ENCODE measurements at places on chromosomes 6 and 20.

- H3K27ac ChIP-seq = no peak overlapping the region
- DNase-seq = no peak
- no peak overlapping the region for H3K4me3 ChIP-seq
Observed at GRCh38 chr6:47247227-47247797, 62.4 kb downstream of the TNFRSF21 start.

DNA sequence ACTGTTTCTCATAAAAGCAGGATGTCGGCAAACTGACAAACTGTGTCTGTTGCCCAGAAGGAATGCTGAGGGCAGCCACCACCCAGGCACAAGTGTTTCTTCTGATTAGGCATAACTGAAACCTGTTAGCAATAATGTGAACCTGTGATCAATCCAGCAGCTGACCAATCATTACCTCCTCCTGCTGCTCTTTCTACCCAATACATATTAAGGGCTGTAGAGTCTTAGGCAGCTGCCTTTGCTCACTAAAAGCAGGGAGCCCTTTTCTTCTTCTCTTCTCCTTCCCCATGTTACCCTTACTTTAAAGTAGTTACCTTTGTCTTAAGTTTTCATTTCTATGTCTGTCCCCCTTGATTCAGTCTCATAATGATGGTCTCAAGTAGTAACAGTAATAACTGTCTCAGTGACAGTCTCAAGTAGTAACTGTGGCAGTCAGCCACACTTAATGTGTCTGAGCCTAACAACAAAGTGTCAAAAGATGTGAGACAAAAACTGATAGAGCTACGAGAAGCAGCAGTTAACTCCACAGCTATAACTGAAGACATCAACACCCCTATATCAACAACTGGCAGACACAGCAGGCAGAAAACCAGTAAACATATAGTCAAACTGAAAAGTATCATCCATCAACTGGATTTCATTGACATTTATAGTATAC lies 37.0 kb downstream of the RANBP9 start:
- peaks cover 31% of the 10 kb centered on the region for H3K4me1 ChIP-seq
- DNase-seq = no peak
- no peak overlapping the region for H3K27ac ChIP-seq
- peaks cover 38% of the 10 kb centered on the region for H3K36me3 ChIP-seq

- H3K4me3 ChIP-seq = no peak overlapping the region
- no peaks in the 10 kb centered on the region for H3K36me3 ChIP-seq
- no peaks in the 10 kb centered on the region for H3K4me1 ChIP-seq
- H3K27me3 ChIP-seq = no peaks in the 10 kb centered on the region
- no peak overlapping the region for H3K27ac ChIP-seq
- DNase-seq = no peak
Observed at GRCh38 chr6:139994998-139995397, 620.5 kb upstream of the CITED2 start.

GRCh38 chr6:106250953-106251352 lies 74.6 kb downstream of the ATG5 start:
- peaks cover 6% of the 10 kb centered on the region for H3K4me1 ChIP-seq
- H3K36me3 ChIP-seq = peaks cover 9% of the 10 kb centered on the region
- no peaks in the 10 kb centered on the region for H3K27me3 ChIP-seq
- no peak for DNase-seq

- H3K36me3 ChIP-seq = no peaks in the 10 kb centered on the region
- no peak for DNase-seq
- no peak overlapping the region for H3K27ac ChIP-seq
- H3K4me1 ChIP-seq = peaks cover 4% of the 10 kb centered on the region
- peaks cover 4% of the 10 kb centered on the region for H3K27me3 ChIP-seq
- H3K4me3 ChIP-seq = no peak overlapping the region
Observed at GRCh38 chr6:11659757-11660156, 118.8 kb downstream of the ADTRP start.

GRCh38 chr6:160030103-160030502 lies 61.2 kb downstream of the IGF2R start:
- no peaks in the 10 kb centered on the region for H3K27me3 ChIP-seq
- no peak overlapping the region for H3K27ac ChIP-seq
- no peak overlapping the region for H3K4me3 ChIP-seq
- peaks cover 20% of the 10 kb centered on the region for H3K4me1 ChIP-seq
- peaks cover 70% of the 10 kb centered on the region for H3K36me3 ChIP-seq

DNA sequence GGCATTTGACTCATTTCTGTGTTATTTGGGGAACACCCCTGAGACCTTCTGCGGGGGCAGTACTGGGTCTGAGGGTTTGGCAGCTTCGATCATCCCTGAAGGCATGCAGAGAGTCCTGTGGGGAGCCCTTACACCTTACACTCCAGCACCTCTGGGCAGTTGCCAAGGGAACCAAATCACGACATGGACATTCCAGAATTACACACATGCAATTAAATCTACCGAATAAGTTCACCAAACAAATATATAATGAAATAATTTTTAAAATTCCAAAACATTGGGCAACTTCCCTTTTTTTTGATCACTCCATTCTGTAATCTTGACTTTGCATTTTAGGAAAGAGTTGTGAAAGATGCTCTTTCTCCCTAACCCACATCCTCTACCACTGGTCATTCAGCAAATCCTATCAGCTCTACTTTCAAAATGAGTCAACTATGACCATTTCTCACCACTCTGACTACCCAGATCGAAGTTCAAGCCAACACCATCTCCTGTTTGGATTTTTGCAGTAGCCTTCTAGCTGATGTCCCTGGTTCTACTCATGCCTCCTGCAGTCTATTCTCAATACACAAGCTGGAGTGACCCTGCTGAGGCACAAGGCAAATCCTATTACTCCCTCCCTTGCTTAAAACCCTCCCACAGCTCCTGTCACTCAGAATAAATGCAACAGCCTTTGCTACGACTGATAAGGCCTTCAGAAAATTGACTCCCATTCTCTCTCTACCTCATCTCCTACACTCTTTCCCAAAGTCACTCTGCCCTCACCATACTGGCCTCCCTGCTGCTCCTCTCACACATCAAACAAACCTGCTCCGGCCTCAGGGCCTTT lies 533.3 kb downstream of the HACE1 start:
- no peak for DNase-seq
- H3K36me3 ChIP-seq = no peaks in the 10 kb centered on the region
- H3K27ac ChIP-seq = no peak overlapping the region
- H3K4me3 ChIP-seq = no peak overlapping the region

GRCh38 chr20:54466127-54466526 lies 9.3 kb upstream of the DOK5 start:
- no peak for DNase-seq
- no peaks in the 10 kb centered on the region for H3K27me3 ChIP-seq
- H3K36me3 ChIP-seq = no peaks in the 10 kb centered on the region
- H3K27ac ChIP-seq = no peak overlapping the region

DNA sequence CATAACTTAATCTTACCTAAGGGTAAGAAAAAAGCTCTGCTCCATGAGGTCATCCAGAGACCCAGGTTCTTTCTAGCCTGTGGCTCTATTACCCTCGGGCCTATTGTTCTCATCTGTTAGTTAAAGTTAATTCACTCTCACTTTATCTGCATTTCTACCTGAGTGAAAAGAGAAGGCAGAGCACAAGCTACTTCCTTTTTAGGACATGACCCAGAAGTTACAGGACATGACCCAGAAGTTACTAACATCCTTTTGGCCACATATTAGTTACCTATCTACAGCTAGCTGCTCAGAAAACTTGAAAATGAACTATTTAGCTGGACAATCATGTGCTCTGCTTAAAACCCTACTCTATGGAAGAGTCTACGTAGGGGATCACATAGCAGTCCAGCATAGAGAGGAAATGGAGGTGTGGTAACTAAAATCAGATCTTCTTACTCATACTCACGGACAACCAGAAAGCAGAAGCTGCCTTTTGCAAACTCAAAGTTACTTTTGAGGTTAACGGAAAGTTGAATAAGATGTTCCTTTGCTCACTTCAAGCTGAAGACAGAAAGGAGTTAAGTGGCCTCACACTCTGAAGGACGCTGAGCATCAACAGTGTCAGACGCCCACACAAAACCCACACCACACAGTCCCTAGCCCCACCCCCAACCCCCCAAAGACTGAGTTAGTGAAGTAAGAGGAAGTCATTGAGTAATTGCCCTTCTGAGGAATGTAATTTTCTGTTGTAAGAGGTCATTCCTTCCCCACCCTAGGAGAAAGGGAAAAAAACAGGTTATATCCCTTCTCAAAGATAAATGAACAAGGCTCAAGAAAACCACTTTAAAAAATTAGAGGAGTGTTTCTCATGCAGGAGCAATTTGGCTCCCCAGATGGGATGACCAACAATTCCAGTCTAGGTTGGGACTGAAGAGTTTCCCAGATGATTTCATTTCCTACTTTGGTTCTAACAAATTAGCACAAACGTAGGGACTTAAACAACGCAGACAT lies 45.9 kb upstream of the TAB2 start:
- H3K27me3 ChIP-seq = no peaks in the 10 kb centered on the region
- H3K4me1 ChIP-seq = peaks cover 43% of the 10 kb centered on the region
- peak; percentile 69 for DNase-seq
- H3K4me3 ChIP-seq = peak overlapping the region; percentile 56
- H3K27ac ChIP-seq = peak overlapping the region; percentile 90
- peaks cover 27% of the 10 kb centered on the region for H3K36me3 ChIP-seq

DNA sequence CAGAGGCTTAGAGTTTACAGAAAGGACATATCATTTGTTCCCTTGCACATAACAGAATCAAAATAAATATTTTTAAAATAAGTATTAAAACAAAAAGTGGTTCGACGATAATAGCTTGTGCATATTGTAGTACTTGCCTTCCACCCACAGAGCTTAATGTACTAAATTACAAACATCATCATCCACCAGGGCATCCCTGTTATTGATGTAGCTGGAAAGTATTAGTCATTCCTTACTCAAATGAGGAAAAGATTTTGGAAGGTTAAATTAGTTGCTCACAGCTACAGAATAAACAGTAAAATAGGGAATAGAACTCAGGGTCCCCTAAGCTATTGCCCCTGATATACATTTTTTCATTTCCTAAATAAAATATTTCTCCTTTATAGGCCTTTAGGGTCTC lies 150.3 kb downstream of the PTPRK start:
- H3K27me3 ChIP-seq = no peaks in the 10 kb centered on the region
- H3K36me3 ChIP-seq = no peaks in the 10 kb centered on the region
- H3K27ac ChIP-seq = no peak overlapping the region
- no peak overlapping the region for H3K4me3 ChIP-seq
- no peaks in the 10 kb centered on the region for H3K4me1 ChIP-seq
- no peak for DNase-seq

Measured in activated CD8-positive, alpha-beta T cell treated with anti-CD3 and anti-CD28 coated beads, Interleukin-2, amount 10 ng/mL, durations not matched to agents 7 days and 5 days (primary cell).